ENCODE measurements at places on chromosomes 1 and 21.

DNA sequence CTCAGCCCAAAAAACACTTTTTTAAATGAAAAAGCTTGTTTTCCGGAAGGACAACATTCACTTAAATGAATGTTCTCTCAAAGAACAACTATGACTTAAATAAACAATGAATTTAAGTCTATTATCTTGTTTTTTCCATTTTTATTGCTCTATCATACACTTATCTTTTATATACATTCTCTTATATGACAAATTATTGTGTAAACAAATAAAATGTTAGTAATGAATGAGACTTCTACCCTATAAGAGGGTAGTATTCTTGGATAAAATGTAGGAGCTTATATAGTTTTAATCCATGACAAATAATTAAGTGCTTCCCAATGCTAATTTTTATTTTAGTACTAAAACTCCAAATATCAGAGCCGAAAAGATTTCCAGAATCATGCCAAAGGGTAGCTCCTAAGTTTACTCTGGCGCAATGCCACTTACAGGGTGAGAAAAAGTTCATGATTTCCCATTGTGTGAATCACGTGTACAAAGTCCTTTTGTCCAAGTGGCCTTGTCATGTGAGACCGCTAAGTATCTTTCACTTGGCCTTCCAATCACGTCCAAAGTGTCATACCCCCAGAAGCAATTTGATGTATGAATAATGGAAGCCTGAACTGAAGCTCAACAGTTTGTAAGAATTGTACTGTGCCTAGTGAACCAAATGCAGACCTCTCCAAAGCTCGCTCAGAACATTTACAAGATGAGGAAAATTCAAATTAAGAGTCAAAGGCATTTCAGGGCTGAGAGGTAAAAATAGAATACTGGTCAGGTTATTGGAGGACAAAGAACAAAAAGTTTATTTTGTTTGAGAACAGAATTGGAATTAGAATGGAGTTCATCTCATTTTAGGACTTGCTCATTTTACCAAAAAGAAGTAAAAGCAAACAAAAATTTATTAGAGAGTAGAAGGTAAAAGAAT, 56.6 kb upstream of the C1orf21 start:
- DNase-seq, result no peak

DNA sequence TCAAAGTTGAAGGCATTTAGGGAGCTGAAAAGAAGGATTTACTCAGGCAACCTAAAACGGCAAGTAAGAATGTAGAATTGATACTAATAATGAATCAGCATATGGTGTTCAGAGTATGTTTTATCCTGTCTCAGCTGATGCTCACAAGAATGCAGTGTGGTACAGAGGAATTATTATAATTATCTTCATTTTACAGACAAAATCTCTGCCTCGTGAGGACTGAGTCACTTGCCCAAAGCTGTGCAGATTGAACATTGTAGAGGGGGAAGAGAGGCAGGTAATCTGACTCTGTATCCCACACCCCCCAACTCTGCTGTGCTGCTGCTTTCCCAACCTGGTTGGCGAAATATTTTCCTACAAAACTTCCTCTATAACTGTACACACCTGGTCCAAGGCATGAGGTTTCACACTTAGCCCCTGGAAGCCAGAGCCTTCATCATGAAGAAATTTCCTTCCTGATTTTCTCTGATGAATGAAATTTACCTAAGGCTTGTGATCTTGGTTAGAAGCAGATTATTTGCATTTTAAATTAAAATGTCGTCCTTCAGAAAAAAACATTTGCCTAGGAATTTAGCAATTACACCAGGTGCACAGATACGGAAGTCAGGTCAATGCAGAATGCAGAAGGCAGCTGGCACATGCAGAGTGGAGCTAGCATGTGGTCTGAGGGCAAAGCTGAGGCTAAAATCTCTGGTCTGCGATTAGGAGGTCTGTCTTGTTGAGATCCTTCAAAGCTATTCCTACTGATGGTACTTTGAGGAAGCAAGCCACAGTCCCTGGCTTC, 52.8 kb downstream of the DPT start:
- no peak for DNase-seq

DNA sequence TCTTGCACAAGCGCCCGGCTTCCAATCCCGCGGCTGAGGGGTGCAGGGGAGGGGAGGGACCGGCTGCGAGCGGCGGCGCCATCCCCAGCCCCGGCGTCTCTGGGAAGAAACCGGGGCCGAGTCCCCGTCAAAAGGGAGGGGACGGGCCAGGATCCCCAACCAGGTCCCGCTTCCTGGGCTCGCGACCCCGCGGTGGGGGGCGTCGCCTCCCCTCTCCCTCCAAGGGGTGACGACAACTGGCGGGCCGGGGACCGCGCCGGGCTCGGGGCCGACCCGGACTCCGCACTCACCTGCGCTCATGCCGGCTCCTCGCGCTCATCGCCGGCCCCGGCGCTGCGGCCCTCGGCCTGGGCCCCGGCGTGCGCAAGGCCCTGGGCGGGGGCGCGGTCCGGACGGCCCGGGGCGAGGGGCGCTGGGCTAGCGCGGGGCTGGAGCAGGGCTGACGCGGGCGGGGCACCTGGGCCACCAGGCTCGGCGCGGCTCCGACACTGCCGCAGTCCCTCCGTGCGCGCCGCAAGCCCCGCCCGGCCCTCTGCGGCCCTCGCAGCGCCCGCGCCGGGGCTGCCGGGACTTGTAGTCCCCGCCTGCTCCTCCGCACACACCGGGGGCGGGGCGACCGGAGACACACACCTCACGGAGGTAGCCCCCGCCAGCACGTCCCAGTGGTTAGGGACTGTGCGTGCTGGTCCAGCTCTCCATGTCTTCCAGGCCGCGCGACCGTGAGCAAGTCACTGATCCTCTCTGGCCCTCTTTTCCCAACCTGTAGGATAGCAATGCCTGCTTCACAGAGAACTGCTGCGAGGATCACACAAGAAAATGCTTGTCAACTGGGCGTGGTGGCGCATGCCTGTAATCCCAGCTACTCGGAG, at the start of gene ATP13A2:
Gene ATP13A2, minus strand, starts transcription at position 490 of the 869 bp plus-strand sequence. Its CDS starts 190 bp downstream, at position 300.
- peak; percentile 48 for DNase-seq

- DNase-seq, result no peak
These were observed at the start of gene ABCA4 for GRCh38 chr1:94120991-94121390. Gene ABCA4 (minus strand): TSS chr1:94121148. CDS start chr1:94121045, 103 bp downstream.

GRCh38 chr1:8481650-8482380, 163.9 kb downstream of the SLC45A1 start:
- DNase-seq, result no peak

- no peak for DNase-seq
These were observed 1343.3 kb upstream of the ADGRL2 start for GRCh38 chr1:80457409-80457808.

DNA sequence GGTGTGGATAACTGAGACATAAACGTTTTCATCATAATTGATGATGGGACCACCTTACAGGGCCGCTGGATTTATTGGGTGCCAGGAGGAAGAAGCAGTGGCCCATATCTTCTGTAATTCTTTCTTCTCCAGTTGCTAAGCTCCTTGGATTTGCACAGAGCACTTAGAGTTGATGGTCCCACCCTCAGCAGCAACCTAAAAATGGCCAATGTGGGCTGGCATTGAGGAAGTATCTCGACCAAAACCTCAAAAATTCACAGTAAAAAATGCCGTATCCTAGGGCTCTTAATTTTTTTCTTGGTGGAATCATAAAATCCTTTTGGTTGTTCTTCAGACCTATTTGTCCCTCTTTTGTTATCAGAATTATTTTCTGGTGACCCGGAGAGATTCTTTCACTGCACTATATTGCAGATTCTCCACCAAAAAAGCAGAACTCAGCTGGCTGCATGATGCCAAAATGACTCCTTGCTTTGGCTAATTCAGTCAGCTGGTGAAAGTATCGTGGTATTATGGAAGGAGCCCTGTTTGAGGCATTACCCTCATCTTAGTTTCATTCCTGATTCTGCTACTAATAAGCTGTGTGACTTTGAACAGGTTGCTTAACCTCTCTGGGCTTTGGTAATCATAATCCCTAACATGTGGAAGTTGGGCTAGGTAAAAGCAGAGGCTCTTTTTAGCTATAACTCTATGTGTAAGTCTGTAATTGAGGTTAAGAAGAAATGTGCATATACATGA, 27.6 kb downstream of the KIRREL1 start:
- DNase-seq, result peak; percentile 61

Data from MV-4-11 (cell line).